ENCODE measurements at places on chromosomes 16 and 17.

GRCh38 chr16:73427164-73427563 lies 379.2 kb upstream of the ZFHX3 start:
- no peak for DNase-seq

DNA sequence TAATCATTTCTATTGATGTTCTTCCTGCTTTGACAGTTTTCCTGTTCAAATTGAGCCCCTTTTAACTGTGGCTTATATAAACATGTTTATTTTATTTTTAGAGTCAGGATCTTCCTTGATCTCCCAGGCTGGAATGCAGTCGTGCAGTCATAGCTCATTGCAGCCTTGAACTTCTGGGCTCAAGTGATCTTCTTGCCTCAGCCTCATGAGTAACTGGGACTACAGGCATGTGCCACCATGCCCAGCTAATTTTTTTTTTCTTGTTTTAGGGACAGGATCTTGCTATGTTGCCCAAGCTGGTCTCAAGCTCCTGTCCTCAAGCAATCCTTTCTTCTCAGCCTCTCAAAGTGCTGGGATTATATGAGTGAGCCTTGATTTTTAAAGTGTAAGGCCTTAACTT lies 14.7 kb downstream of the PHKB start:
- DNase-seq: no peak

- no peak for DNase-seq
Measured at GRCh38 chr16:82631701-82632685, 5.2 kb downstream of the CDH13 start.

DNA sequence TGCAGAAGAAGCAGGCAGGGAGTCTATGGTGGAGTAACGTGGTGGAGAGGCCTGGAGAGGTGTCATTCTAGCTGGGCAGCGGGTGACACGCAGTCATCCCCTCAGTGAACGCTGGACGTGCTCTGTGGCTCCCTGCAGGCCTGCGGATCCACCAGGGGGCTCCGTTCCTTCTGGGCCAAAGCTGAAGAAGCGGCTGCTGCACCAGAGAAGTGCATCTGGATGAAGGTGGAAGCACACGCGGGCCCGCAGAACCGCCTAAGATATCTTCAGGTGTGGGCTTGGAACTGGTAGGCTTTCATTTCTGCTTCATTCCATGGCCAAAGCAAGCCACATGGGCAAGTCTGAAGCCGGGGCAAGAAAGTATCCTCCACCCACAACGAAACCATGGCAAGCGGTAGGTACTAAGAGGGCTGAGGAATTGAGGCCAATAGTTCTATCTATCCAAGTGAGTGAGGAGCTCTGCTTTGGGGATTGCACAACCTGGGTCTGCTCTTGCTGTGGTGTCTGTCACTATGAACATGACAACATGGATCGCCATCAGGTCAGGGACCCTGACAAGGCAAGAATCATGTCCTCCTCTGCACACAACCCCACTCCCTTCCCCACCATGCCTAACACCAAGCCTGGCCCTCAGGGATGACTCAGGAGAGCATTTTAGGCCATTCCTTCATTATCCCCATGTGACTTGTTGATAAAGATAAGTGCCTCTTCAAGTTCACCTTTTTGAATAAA lies 78.9 kb upstream of the FBXO47 start:
- no peak for DNase-seq

GRCh38 chr17:40110026-40110845 lies 9.8 kb upstream of the NR1D1 start:
- DNase-seq: no peak

- no peak for DNase-seq
Measured at GRCh38 chr17:7282752-7283321, 1.3 kb downstream of the SLC2A4 start.

GRCh38 chr17:66200685-66201092 lies 8.8 kb upstream of the CEP112 start:
- no peak for DNase-seq

GRCh38 chr16:27027971-27028370 lies 38.8 kb upstream of the C16orf82 start:
- no peak for DNase-seq

GRCh38 chr17:66169839-66170238 lies 22.1 kb downstream of the CEP112 start:
- no peak for DNase-seq

GRCh38 chr16:86343027-86343795 lies 167.1 kb upstream of the FOXF1 start:
- no peak for DNase-seq

DNA sequence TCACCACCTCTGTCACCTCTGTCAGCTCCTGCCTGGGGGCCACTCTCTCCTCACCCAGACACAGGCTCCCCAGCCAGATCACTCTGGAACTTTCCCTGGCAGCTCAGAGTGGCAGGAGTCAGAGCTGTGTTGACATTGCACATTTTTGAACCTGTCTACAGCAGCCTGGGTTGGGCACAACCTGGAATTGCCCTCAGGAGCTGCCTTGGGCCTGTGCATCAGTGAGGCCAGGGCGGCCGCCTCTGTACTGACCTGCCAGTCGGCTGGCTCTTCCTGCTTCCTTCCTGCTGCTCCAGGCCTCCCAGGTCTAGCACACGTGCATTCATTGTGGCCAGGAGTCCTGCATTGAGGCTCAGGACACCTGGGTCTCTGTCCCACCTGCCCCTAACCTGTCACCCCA lies 14.2 kb upstream of the TMEM11 start:
- no peak for DNase-seq

All from activated gamma-delta T cell (primary cell).